ENCODE measurements at places on chromosomes 3 and 15.
A peak's percentile ranks its signal among the peaks of the same experiment; 100 is the strongest.

- no peak for DNase-seq
These were observed 154.1 kb downstream of the GREM1 start for GRCh38 chr15:32871883-32872282.

- no peak for DNase-seq
These were observed 51.9 kb downstream of the EPHB1 start for GRCh38 chr3:134846911-134847317.

DNA sequence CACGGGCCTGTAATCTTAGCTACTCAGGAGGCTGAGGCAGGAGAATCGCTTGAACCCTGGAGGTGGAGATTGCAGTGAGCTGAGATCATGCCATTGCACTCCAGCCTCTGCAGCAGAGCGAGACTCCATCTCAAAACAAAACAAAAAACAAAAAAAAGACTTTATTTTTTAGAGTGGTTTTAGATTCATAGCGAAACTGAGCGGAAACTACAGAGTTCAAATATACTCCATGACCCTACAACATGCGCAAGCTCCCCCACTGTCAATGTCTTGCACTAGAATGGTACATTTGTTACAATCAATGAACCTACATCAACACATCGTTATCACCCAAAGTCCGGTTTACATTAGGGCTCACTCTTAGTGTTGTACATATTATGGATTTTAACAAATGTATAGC, 2.2 kb upstream of the CRTAP start:
- DNase-seq: no peak

- DNase-seq: no peak
These were observed 6.4 kb downstream of the TERC start for GRCh38 chr3:169758359-169758994.

DNA sequence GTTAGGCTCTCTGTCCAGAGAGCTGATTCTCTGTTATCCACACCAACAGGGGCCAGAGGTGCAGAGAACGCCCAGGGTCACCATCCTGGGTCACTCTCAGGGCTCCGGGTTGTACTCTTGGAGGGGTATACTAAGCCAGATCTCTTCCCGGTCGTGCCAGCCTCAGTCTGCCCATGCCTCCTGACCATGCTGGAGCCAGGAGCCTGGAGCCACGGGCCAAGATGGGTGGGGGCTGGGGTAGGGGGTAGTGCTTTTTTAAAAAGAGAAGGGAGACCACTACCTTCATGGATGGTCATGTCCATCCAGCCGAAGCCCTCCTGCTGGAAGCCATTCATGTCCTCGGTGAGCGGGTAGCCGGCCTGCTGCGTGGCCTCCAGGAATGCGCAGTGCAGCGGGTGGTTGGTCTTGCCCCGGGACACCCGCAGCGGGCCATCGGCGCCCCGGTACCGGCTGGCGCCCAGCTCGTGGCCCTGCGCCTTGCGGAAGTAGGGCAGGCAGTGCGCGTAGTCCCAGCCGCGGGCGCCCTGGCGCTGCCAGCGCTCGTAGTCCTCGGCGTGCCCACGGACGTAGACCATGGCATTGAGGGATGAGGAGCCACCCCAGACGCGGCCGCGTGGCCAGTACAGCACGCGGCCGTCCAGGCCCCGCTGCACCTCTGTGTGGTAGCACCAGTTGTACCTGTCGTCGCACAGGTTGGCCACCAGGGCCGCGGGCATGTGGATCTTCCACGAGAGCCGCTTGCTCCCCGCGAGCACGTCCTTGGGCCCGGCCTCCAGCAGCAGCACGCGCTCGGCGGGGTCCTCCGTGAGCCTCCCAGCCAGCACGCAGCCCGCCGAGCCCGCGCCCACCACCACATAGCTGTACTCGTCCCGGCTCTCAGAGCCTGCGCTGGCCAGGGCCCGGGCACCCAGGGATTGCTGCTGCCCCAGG, 22.9 kb downstream of the CHDH start:
- no peak for DNase-seq

DNA sequence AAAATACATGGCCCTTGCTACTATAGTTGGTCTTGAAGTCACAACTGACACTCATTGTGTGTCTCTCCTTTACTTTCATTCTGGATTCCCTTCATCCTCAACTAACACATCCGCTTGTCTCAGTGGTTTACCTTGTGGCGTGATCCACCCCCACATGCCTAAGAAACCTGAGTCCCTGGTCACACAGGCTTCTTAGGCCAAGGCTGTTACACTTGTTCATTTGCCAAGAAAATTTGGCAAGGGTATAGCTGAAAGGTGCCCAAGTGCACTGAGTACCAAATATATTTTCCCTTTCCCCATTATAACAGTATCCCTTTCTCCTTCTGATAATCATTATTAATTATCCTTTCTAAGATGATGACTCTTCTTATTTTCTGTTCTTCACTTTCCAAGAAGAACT, 207.6 kb upstream of the STAC start:
- DNase-seq: no peak

GRCh38 chr3:43062564-43063040, 43.3 kb downstream of the POMGNT2 start:
- DNase-seq: no peak

DNA sequence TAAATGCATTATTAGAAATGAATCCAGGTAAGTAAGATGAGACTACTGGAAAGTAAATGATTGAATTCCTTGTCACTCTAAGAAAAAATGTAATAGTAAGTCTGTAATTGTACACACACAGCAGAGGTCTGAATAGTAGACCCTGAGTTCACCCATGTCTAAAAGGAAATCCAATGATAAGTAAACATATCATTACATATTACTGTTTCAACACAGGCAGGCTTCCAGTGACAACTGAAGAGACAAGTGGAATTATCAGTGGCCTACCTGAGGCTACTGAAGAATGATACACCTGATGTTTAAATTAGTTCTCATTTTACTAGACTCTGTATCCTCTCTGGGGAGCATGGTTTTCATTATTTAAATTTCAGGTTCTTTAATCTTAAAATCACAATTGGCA, 6.2 kb upstream of the CCNL1 start:
- DNase-seq: no peak

DNA sequence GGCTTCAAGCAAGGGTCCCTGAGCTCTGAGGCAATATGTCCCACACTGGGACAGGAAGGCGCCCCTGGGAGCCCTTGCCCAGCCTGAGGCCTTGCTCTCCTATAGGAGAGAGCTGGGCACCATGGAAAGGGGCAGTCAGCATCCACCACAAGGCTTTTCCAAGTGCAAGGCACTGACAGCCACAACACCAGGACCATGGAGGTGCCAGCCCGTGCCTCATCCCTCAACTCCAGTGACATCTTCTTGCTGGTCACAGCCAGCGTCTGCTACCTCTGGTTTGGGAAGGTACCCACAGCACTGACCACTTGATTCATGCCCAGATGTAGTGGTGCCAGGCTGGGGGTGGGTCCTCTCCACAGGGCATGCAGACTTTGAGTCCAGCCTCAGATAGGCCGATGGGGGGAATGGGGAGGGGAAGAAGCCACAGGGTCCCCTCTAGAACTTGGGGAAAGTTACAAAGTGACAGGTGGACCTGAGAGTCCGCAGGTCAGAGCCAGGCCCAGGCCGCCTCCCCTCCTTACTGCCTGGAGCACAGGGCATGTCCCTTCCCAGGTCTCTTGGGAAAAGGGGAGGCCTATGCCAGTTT, 11.8 kb downstream of the VILL start:
- DNase-seq: no peak

DNA sequence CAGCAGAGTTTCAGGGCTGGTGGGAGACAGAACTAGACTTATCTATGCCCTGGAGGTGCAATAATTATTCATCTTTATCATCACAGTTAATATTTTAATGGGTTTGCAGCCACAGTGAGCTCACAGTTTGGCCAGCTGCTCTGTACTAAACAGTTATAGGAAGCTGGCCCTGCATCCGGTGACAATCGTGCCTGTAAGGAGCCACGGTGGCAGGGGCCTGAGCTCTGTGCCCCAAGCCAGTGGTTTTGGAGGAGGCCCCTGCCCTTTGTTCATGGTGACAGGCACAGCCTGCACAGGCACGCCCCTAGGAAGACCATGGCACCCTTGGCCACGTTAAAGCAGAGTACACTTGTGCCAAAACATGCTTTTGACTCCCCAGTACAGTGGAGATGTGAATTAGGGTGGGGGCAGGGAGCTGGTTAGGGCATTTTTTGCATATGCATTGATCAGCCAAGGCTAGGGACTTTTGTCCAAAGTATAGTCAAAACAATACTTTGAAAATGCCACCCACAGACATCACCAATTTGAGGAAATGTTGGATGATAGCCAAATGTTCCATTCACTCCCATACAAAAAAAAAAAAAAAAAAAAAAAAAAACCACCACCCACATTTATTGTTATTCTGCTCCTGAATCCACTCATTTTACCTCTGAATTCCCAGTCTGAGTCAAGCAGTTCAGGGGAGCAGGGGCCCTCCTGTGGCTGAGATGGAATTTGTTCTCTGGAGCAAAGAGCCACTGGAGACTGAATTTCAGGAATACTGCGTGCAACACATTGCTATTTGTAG, 3.4 kb upstream of the RFTN1 start:
- DNase-seq: no peak

- DNase-seq: no peak
These were observed 14.2 kb downstream of the ST8SIA2 start for GRCh38 chr15:92407916-92408315.

GRCh38 chr3:168813225-168813802, 717.6 kb upstream of the GOLIM4 start:
- DNase-seq: peak; percentile 49

- DNase-seq: no peak
These were observed 939 bp downstream of the PPIB start for GRCh38 chr15:64161688-64162477.

DNA sequence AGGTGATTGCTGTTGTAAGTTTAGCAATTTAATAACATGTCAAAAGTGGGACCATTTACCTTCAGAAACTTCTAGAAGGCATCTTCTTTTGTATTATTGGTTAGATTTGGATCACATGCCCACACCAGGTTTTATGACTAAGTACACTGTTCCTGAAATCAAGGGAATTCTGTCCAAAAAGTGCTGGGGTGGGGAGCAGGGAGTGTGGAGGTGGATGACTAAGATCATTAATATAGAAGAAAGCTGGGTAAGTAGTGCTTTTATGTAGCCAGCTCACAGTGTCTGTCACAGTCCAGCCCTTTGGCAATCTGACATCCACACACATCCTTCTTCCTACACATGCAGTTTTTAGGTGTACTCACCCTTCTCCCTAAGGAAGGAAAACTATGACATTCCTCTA, 120.0 kb downstream of the TMCO5A start:
- DNase-seq: no peak

DNA sequence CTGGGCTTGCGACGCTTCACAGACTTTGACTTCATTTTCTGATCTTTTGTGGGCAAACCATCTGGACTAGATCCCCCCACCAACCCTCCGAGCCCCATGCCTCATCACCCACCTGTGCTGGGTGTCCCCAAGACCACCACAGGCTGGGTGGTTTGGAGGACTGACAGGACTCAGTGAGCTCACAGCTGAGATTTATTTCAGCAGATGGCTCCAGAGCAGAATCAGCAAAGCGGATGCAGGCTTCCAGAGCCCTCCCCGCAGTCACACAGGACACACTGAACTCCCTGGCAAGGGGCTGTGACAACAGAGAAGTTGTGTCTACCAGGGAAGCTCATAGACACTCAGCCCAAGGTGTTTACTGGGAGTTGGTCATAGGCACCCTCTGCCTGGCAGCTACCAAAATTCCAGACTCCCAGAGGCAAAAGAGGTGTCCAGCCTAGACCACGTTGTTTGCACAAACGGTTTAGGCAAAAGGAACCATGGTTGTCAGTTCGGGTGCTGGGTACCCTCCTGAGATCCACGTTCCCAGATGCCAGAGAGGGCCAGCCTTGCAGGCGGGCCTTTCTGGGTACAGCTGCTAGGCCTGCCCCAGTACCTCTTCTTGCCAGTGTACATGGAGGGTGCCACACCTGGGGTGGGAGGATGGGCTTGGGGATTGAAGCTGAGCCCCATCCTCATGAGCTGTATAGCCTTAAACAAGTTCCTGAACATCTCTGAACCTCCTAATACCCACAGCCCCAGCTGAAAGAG, 170.3 kb downstream of the NSMCE3 start:
- DNase-seq: no peak

DNA sequence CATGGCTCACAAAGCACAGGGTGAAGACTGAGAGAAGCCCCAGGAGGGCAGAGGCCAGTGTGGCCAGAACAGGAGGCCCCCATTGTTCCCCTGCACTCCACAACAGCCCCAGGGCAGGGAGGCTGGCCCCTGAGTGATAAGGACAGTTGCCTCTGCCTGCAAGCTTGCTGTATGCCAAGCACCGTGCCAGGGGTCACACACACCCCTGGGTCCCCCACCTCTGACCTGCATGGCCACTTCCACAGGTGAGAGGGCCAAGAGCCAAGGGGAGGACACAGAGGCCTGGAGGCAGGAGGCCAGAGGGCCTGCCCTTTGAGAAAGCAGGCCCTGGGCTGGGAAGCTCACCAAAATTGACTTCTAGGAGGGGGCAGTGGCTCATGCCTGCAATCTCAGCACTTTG, 23.7 kb downstream of the ATRIP start:
- DNase-seq: no peak

GRCh38 chr3:186902713-186903112, 27.6 kb upstream of the ST6GAL1 start:
- no peak for DNase-seq

GRCh38 chr3:138740072-138740471, 94.7 kb downstream of the PIK3CB start:
- DNase-seq: no peak

DNA sequence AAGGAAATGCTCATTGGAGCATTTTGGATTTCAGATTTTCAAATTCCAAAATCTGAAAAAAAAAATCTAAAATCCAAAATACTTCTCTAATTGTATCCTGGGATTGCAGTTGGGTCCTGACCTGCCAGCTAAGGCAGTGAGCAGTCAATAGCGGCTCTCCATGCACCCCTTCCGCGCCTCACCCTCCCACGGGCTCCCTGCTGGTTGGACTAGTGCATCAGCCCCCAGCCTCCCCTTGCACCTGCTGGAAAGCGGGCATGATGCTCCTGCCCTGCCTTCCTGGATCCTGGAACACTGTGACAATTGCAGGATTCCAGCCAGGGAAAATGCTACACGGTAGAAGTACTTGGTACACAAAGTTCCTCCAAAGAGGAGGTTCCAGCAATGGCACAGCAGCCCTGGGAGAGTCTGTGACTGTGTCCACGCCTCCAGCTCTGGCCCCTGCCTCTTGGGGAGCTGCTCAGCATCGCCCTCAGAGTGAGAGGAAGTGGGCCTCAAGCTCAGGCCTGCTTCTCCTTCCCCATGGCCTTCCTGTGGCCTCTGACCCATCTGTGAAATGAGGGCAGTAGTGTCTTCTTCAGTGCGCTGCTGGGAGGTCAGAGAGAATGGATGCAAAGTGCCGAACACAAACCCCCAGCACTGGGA, 39.5 kb upstream of the CHRNB4 start:
- no peak for DNase-seq

DNA sequence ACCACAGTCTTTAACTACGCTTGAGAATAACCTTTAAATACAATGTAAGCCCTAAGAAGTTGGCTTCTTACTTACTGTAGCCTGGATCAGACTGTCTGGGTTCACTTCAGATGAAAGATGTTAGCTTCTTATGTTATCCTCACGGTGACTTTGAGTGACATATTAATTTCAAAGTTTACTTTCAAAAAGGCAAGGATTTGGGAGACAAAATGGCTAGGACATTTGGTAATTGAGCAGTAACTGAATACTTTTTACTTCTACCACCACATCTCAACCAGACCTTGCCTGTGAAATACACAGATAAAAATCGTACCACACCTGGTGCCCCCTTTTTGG, 36.0 kb upstream of the BNIP2 start:
- no peak for DNase-seq

GRCh38 chr3:118984699-118985098, 49.9 kb downstream of the IGSF11 start:
- no peak for DNase-seq

- DNase-seq: no peak
These were observed 149.0 kb upstream of the TLE3 start for GRCh38 chr15:70246623-70247220.

- no peak for DNase-seq
These were observed 20.2 kb downstream of the MYZAP start for GRCh38 chr15:57611938-57612337.

Data from neuronal stem cell (in vitro differentiated cells).